ENCODE measurements at places on chromosomes 13 and 19.

DNA sequence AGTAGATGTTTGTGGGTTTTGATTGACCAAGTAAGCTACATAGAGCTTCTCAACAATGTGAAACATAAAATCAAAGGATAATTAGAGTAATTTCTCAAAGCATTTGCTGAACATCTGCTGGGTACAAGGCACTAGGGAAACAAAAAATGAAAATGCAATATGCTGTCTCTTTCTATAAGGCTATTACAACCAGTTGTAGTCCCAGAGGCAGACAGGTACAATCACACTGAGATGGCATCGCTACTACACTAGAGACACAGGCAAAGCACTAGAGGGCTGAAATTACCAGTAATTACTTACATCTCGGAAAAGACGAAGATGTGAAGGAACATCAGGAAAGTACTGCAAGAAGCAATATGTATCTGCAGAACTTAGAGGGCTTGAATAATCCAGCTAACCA is 133.3 kb downstream of the LHFPL6 start:
- H3K4me3 ChIP-seq: no peak overlapping the region
- H3K27me3 ChIP-seq: no peaks in the 10 kb centered on the region
- H3K27ac ChIP-seq: no peak overlapping the region
- DNase-seq: no peak

- DNase-seq: no peak
- H3K4me1 ChIP-seq: no peaks in the 10 kb centered on the region
- no peak overlapping the region for H3K4me3 ChIP-seq
- H3K27ac ChIP-seq: no peak overlapping the region
Measured at GRCh38 chr19:45824041-45824471, 8.9 kb upstream of the RSPH6A start.

DNA sequence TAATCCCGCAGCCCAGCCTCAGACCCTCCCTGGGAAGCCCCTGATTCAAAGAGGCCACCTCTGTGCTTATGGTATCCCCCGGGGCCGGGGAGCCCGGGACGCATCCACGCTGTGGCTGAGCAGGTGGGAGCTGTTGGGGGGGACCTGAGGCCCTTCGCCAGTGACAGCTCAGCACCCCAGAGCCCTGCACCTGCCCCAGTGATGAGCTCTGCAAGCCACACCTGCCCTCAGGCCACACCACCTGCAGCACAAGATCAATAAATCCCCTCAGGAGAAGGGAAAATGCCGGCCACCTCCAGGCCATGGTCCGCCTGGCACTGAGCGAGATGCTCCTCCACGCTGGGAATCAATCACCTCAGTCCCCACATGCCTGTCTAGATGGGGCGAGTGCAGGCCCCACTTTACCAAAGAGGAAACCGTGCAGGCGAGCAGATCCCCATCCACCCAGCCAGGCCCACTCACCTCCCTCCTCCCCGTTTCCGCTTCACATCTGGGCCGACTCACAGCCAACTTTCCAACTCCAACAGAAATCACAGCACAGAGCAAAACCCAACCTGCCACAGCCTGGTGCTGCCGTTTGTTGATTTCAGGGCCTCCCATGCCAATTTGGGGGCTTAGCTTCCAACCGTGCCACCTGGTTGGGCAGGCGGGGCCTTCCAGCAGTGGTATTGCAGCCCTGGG is 12.8 kb downstream of the MOB3A start:
- no peaks in the 10 kb centered on the region for H3K27me3 ChIP-seq
- DNase-seq: no peak
- no peaks in the 10 kb centered on the region for H3K4me1 ChIP-seq
- H3K27ac ChIP-seq: no peak overlapping the region
- no peak overlapping the region for H3K4me3 ChIP-seq

- H3K4me3 ChIP-seq: peak overlapping the region; percentile 69
- H3K27me3 ChIP-seq: no peaks in the 10 kb centered on the region
- no peaks in the 10 kb centered on the region for H3K36me3 ChIP-seq
- peaks cover 6% of the 10 kb centered on the region for H3K4me1 ChIP-seq
- no peak for DNase-seq
Measured at GRCh38 chr19:5436948-5437306, 18.3 kb upstream of the ZNRF4 start.

DNA sequence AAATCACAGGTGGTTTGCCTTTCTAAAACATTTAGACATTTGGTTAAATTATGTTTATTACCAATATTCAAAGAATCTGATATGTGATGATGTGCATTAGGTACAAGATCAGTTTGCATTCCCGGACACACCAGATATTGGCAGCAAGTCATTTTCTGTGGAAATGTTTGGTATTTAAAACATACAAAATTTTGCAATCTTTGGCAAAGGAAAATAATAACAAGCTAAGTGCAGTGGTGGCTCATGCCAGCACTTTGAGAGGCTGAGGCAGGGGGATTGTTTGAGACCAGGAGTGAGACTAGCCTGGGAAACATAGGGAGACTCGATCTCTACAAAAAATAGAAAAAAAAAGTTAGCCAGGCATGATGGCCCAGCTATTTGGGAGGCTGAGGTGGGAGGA is 29.1 kb upstream of the TSC22D1 start:
- H3K4me1 ChIP-seq: no peaks in the 10 kb centered on the region
- H3K4me3 ChIP-seq: no peak overlapping the region
- H3K27ac ChIP-seq: no peak overlapping the region
- DNase-seq: no peak
- no peaks in the 10 kb centered on the region for H3K36me3 ChIP-seq
- no peaks in the 10 kb centered on the region for H3K27me3 ChIP-seq

GRCh38 chr19:15399635-15400034 is 19.2 kb downstream of the AKAP8L start:
- H3K27ac ChIP-seq: no peak overlapping the region
- no peak overlapping the region for H3K4me3 ChIP-seq
- peaks cover 58% of the 10 kb centered on the region for H3K36me3 ChIP-seq
- no peaks in the 10 kb centered on the region for H3K27me3 ChIP-seq
- no peaks in the 10 kb centered on the region for H3K4me1 ChIP-seq

GRCh38 chr13:50995854-50996253 is 86.3 kb downstream of the RNASEH2B start:
- H3K27me3 ChIP-seq: peaks cover 5% of the 10 kb centered on the region
- no peak for DNase-seq
- no peaks in the 10 kb centered on the region for H3K36me3 ChIP-seq
- H3K27ac ChIP-seq: no peak overlapping the region
- no peak overlapping the region for H3K4me3 ChIP-seq

GRCh38 chr19:12801466-12802266 is at the start of the genes PRDX2 and THSD8:
PRDX2 (minus strand) TSS chr19:12801800; CDS start chr19:12801261, 539 bp downstream.
THSD8 (plus strand) TSS chr19:12802069; CDS start chr19:12802072, 3 bp downstream.
- H3K27me3 ChIP-seq: no peaks in the 10 kb centered on the region
- peaks cover 15% of the 10 kb centered on the region for H3K36me3 ChIP-seq
- DNase-seq: no peak

DNA sequence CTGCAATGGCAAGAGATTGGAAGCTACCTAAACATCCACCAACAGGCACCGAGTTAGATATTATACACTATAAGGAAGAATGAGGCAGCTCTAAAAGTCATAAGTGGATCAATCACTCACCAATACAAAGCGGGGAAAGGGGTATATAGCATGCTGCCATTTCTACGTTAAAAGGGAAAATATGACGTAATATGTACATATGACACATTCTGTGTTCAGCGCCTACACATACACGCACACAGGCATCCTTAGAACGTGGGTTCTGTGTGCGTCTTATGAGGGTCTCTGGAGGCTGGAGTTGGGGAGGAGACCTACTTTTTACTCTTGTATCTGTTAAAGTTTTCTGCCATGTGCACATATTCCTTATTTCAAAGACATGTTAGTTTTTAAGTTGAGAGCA is 5.9 kb downstream of the IL17D start:
- DNase-seq: no peak
- no peak overlapping the region for H3K27ac ChIP-seq
- no peaks in the 10 kb centered on the region for H3K27me3 ChIP-seq
- no peak overlapping the region for H3K4me3 ChIP-seq

DNA sequence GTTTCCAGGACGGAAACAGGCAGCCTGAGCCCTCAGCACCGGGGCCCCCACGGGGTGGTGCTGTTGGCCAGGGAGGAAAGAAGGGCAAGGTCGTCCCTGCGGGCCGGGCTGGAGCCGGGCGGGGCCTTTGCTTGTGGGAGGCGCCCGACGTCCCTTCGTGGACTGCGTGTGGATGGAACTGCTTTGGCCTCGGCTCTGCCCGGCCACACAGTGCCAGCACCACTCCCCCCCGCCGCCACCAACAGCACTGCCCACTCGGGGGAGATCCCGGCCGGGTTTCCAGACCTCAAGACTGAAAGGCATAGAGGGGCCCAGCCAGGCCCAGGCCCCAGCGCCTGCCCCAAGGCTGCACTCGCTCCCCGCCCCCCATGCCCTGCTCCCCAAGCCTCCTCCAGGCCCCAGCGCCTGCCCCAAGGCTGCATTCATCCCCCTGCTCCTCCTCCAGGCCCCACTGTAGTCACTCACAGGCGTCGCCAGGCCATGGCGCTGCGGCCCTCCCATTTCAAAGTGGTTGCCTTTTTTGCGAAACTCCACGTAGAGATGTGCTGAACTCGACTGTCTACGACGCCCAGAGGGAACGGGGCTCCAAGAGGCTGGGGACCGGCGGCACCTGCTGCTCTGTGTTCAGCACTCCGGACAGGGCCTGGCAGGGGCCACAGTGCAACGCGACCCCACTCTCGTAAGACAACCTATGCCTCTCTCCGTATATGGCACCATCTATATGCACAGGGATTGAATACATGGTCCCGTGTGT is 22.5 kb downstream of the C13orf46 start:
- no peak overlapping the region for H3K27ac ChIP-seq
- peaks cover 2% of the 10 kb centered on the region for H3K4me1 ChIP-seq
- H3K4me3 ChIP-seq: no peak overlapping the region
- peak; percentile 27 for DNase-seq
- no peaks in the 10 kb centered on the region for H3K27me3 ChIP-seq
- H3K36me3 ChIP-seq: no peaks in the 10 kb centered on the region

GRCh38 chr13:113050734-113051431 is 54.7 kb upstream of the F7 start:
- H3K36me3 ChIP-seq: no peaks in the 10 kb centered on the region
- H3K4me3 ChIP-seq: peak overlapping the region; percentile 37
- peaks cover 2% of the 10 kb centered on the region for H3K4me1 ChIP-seq
- no peak overlapping the region for H3K27ac ChIP-seq
- DNase-seq: no peak

GRCh38 chr19:648305-648704 is 8.6 kb downstream of the FGF22 start:
- no peaks in the 10 kb centered on the region for H3K36me3 ChIP-seq
- H3K4me3 ChIP-seq: no peak overlapping the region
- no peaks in the 10 kb centered on the region for H3K4me1 ChIP-seq
- H3K27ac ChIP-seq: no peak overlapping the region
- no peak for DNase-seq
- H3K27me3 ChIP-seq: no peaks in the 10 kb centered on the region

- H3K4me3 ChIP-seq: peak overlapping the region; percentile 66
- peaks cover 4% of the 10 kb centered on the region for H3K4me1 ChIP-seq
- H3K27ac ChIP-seq: no peak overlapping the region
- H3K27me3 ChIP-seq: no peaks in the 10 kb centered on the region
- no peaks in the 10 kb centered on the region for H3K36me3 ChIP-seq
Measured at GRCh38 chr19:38336638-38337359, 1.2 kb downstream of the CATSPERG start.

- H3K27ac ChIP-seq: no peak overlapping the region
- no peaks in the 10 kb centered on the region for H3K36me3 ChIP-seq
- no peak overlapping the region for H3K4me3 ChIP-seq
- no peaks in the 10 kb centered on the region for H3K4me1 ChIP-seq
Measured at GRCh38 chr13:70338609-70339008, 230.4 kb upstream of the KLHL1 start.

GRCh38 chr13:50179977-50180376 is 164.7 kb downstream of the KCNRG start:
- H3K36me3 ChIP-seq: no peaks in the 10 kb centered on the region
- no peaks in the 10 kb centered on the region for H3K4me1 ChIP-seq
- H3K4me3 ChIP-seq: no peak overlapping the region
- H3K27ac ChIP-seq: no peak overlapping the region

DNA sequence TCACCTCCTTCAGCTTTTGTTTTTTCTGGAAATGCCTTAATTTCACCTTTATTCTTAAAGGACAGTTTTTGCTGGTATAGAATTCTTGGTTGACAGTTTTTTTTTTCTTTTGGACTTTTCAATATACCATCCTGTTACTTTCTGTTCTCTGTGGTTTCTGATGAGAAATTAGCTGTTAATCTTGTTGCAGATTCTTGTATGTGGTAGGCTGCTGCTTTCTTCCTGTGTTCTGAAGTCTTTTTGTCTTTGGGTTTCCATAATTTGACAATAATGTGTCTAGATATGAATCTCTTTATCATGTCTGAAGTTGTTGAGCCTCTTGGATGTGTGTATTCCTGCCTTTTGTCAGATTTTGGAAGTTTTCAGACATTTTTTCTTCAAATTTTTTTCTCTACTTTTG is 12.0 kb downstream of the ZNF283 start:
- no peak overlapping the region for H3K27ac ChIP-seq
- no peak for DNase-seq
- no peak overlapping the region for H3K4me3 ChIP-seq
- no peaks in the 10 kb centered on the region for H3K36me3 ChIP-seq
